ENCODE measurements at places on chromosomes 13 and 19.

DNA sequence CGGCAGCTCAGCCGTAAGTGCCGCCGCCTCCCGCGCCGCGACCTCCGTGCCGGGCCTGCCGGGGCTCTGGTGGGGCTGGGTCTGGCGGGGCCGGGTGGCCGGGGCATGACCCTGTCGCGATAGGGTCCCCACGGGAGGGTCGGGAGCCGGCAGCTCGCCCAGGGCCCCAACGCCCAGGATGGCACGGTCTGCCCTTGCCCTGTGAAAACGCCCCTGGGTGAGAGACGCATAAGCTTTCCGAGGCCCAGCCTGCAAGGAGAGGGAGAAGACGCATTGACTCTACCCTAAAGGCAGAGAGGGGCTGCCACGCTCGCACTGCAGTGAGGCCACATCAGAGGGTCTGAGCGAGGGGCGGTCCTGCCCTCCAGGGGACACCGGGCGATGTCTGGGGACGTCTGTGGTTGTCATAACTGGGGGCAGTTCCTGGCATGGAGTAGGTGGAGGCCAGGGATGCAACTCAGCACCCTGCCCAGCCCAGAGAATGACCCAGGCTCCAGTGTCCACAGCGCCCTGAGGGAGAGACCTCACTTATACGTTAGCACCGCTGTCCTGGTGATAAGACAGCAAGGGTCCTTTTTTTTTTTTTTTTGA, 539 bp downstream of the ZNF554 start:
- DNase-seq = no peak

DNA sequence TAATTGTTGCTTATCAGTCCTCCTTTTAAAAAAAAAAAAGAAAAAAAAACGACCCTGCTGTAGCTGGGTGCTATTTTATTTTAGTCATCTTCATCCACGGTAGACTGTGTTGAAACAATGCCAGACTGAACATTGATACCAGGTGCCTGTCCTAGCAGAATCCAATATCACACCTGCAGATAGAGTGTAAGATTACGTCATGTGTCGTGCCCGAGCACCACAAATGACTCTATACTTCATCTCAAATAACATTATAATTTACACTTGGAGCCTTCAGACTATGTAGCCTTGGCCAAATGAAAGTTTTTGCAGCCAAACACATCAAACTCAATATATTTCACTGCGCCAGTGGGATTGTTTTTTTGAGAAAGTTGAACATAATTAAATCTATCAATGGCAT, 410.6 kb downstream of the FGF9 start:
- no peak for DNase-seq

- no peak for DNase-seq
Measured at GRCh38 chr19:43450545-43450997, 14.8 kb downstream of the LYPD3 start.

DNA sequence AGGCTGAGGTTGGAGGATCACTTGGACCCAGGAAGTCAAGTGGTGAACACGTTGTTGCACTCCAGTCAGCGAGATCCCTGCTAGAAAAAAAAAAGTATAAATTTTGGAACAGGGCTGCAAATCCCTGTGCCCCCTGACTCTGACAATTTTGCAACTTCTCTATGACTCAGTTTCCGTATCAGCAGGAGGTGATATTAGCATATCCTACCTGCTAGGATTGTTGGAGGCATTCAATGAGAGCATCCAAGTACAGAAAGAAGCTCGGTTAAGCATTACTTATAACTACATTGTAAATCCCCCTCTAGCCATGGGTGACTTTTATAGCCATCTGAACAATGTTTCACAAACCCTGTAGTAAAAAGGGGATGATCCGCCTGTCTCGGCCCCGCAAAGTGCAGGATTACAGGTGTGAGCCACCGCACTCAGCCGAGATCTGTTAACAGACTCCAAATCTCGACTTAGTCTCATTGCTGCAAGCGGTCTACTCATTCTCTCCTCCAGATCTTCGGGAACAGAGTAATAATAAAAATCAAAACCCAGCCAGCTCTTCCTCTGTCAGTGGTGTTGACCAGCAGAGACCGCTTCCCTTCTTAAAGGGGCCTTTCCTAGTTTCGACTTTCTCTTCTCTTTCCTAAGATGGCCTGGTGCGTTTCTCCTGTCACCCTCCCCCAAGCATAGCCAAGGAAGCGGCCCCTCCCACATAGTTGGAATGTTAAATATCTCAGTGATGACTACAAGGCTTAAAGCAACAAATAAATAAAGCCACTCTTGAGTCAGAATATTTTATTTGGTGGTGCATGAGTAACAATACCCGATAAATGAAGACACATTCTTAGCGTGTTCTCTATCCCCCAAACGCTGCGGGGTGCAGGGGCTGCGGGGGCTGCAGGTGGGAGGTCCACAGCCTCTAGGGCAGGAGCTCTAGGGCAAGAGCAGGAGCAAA, 10.3 kb upstream of the BICRA start:
- DNase-seq = no peak

GRCh38 chr19:12244370-12244769, 50.3 kb downstream of the ZNF44 start:
- DNase-seq = no peak

DNA sequence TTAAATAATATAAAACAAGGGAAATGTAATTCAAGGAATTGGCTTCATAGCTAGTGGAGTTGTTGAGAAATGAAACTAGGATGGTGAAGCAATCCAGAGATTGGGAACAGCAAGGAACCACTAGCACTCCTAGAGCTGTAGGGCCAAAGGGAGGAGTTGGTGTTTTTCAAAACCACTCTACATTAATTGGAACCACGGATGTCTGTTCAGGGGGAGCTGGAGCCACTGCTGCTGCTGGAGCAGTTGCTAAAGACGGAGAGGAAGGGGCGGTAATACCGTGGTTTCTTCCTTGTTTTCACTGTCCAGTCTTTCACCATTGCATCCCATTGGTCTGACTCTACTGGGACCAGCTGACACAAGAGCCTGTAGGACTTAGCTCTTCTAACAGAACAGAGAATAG, 8.5 kb downstream of the DNAJC15 start:
- DNase-seq = no peak

DNA sequence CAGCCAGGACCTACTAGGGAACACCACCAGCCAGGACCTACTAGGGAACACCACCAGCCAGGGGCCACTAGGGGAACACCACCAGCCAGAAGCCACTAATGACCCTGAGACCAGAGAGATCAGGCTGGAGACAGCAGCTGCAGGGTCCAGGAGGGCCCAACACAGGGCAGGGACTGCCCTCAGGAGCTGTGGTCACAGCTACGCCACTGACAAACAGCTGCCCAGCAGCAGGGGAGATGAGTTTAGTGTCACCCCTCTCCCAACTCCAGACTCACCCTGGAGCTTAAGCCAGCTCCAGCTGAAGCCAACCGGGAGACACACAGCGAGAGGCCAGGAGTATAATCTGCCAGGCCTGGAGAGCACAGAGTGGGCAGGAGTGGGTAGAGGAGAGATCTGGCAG, 25.7 kb downstream of the TUBGCP3 start:
- DNase-seq = no peak

- no peak for DNase-seq
Measured at GRCh38 chr19:54600212-54600611, 6.8 kb downstream of the LILRA1 start.

DNA sequence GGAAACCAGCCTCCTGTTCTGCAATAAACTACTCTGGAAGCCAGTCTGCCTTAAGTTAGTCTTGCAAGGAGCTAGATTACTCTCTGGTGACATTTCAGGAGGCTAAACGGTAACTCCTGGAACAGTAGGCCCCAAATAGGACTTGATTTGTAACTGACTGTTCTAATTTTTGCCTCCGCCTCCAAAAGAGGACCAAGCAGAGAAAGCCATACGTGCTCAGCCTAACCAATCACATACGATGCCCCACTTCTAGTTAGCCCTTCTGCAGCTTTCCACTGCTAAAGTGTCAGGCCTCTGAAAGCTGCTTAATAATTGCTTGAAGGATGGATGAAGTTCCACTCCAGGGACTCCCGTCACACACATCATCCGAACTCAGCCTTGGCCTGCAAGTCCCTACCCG, 744 bp downstream of the ZNF805 start:
- no peak for DNase-seq

- no peak for DNase-seq
Measured at GRCh38 chr13:65844266-65844841, 1385.8 kb downstream of the PCDH9 start.

DNA sequence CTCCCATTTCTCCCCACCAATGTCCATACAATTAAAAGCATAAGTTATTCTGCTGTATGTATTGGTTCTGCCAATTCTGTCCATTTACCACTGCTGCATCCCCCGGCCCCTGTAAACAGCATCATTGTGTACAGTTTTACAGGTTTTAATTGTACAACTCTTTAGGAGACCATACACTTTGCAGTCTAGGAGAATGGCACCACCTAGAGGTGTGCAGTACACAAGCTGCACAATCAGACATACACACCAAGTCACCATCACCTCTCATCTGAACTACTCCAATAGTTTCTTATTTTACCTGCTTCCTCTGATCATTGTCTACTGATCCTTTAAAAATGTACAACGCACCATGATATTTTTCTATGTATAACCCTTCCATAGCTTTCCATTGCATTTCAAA, 855.9 kb upstream of the KLHL1 start:
- no peak for DNase-seq

DNA sequence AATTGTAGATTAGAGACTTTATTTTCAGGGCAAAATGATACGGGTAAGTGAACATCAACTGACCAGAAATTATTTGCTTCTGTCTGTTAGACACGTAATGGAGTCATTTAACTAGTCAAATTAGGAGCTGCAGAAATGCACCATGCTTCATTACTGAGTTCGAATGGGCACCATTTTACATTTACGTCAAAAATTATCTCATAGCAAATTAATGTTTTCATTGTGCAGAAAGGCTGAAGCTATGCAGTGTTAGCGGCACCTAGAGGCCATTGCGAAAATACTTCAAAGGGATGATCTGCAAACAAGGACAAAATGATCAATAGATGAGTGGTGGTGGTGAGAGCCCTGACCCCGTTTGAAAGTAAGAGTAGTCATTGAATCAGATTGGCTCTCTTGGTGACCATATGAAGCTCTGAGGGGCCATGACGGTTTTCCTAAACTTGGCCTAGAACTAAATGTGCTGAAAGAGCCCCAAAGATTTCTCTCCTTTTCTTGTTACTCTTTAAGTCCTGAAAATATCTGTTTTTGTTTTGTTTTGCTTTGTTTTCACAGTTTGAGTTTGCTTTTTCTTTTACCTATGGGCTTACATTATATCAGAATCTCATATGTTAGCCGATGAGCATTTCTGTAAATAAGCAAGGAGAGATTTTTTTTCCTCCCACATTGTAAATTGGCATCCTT, 277.9 kb downstream of the ZNF536 start:
- no peak for DNase-seq

GRCh38 chr13:111610081-111610480, 289.6 kb downstream of the TEX29 start:
- DNase-seq = no peak

- no peak for DNase-seq
Measured at GRCh38 chr13:30685987-30686386, 49.4 kb upstream of the ALOX5AP start.

DNA sequence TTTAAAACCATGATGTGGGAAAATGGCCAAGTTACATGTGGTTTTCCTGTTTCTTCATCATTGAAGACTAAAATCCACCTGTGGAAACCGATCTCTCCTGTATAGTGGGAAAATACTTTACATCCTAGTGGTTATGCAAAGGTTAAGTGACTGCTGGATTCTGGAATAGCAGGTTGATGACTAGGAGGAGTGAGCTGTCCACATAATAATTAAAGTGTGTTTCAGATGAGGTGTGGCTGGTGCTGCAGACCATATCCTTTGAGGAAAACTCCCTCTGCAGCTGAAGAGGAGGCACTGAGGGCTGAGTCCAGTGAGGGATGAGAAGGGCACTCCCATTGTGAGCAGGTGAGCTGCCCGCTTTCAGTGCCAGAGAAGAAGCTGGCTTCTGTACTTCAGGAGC, 43.2 kb downstream of the DCLK1 start:
- no peak for DNase-seq

DNA sequence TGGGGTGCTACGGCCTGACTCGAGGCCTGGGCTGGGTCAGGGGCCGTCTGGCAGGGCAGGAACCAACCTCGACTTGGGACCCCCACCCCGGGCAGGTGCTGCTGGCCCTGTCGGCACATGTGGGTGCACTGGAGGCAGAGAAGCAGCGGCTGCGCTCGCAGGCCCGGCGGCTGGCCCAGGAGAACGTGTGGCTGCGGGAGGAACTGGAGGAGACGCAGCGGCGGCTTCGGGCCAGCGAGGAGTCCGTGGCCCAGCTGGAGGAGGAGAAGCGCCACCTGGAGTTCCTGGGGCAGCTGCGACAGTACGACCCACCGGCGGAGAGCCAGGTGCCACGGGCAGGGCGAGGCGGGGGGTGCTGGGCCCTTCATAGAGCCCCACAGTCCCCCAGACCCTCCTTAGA, 5.9 kb downstream of the KLC3 start:
- no peak for DNase-seq

- no peak for DNase-seq
Measured at GRCh38 chr19:16290692-16291091, 33.9 kb upstream of the KLF2 start.

GRCh38 chr13:30148171-30148754, 159.1 kb downstream of the KATNAL1 start:
- DNase-seq = no peak

- DNase-seq = no peak
Measured at GRCh38 chr13:71771144-71771543, 95.9 kb downstream of the DACH1 start.

- no peak for DNase-seq
Measured at GRCh38 chr13:105063676-105064075, 1471.8 kb downstream of the EFNB2 start.

DNA sequence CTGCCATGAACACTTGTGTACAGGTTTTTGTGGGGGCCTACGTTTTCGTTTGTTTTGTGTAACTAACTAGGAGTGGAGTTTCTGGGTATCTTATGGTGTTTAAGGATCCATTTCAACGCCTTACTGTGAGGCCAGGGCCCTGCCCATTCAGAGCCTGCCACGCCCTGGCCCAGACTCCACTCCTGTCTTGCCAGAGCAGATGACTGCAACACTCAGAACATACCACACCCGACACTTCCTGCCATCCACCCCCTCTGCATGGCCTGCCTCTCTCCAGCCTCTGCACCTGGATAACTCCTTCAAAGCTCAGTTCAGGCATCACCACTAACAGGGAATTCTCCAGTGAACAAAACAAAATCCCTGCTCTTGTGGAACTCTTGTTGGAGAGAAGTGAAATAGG, 43.2 kb downstream of the RGCC start:
- peak; percentile 24 for DNase-seq

GRCh38 chr13:37492741-37493514, 105.6 kb downstream of the POSTN start:
- no peak for DNase-seq
